ENCODE measurements at places on chromosomes 3 and 15.

GRCh38 chr15:41566121-41566885 is 7.3 kb downstream of the TYRO3 start:
- DNase-seq = no peak

DNA sequence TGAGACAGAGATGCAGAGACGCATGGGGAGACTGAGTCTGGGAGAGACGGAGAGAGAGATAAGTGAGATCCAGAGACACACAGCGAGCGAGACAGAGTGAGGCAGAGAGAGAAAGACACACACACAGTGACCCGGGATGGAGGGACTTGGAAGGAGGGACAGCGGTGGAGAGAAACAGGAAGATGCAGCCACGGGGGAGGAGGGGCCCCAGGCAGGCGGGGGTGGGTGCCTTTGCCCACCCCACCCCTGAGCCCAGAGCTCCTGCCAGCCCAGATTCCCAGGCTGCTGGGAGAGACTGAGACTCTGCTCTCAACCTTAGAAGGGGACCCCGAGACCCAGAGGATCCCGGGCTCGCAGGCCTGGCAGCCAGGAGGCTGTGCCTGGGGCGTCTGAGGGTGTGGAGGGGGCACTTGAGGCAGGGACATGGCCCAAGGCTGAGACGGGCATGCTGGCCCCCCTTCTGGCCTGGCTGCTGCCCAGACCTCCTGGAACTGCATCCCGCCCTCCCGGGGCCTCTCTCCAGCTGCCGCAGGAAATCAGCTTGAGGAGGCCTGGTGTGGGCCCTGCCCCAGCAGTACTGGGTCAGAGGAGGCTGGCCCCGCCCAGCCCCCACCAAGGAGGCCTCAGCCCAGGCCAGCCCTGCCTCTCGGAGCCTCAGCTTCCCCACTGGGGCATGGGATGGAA is 18.1 kb downstream of the H1-8 start:
- peak; percentile 84 for DNase-seq

DNA sequence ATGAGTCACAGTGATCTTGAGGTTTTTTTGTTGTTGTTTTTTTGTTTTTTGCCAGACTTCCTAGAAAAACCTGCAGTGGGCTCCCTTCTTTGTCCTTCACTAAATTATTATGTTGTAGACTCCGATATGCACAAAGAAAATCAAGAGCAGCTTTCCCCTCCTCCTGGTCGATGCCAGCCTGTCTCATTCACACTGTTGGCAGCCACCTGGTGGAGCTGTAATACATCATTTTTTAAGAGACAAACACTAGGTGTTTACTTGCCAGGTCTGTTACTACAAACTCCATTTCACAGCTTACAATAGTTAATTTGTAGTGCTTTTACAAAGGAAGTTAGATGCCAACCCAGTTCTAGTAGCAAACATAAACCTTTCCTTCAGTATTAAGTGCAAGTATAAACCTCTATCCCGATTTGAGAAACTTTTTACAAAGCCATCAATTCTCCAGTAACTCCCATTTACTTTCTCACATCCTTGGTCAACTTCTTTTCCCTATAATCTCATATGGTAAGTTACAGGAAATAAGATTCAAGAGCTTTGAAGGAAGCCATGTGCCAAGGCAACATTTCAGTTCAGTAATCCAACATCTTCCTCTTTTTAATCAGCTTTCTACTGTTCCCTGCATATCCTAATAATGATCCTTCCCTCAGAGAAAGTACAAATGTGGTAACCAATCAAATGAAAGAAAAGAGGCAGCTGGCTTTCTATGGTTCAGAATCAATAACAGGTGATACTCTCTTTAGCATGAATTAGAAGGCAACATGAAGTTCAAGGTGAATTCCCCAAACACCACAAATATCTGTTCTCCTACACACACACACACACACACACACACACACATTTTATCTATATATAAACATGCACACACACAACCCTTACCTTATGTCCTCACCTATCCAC is 14.0 kb downstream of the AAGAB start:
- no peak for DNase-seq

- no peak for DNase-seq
Measured at GRCh38 chr3:172669021-172669420, 41.8 kb downstream of the NCEH1 start.

DNA sequence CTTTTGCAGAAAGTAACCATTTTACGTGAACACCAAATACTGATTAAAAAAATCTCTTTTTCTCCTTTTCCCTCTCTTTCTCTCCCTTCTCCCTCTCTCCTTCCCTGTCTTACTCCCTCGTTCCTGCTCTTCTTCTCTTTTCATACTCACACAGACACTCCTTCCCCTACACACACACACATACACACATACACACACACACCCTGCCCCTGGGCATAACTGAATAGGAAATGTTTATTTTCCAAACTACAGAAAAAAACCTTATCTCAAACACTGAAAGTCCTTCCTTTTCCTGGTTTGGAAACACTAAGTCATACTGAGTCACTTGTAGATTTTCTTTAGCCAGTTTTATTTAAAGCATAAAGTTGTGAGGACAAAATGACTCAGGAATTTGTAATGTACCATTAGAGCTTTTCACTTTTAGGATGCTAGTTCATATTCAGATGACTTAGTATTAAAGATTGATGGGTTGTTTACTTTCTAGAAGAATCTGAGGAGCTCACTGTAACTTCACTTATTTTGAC is 62.4 kb downstream of the MBNL1 start:
- DNase-seq = no peak

DNA sequence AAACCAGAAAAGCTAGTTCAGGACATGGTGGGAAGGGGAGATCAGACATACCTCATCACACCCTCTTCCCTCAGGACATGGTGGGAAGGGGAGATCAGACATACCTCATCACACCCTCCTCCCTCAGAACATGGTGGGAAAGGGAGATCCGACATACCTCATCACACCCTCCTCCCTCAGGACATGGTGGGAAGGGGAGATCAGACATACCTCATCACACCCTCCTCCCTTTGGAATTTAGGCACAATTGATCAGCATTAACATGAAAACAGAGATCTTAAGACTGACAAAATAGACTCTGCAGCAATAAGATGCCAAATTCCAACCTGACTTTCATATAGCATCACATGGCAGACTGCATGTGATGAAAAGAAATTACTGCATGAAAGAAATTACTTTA is 412.7 kb upstream of the ZNF717 start:
- no peak for DNase-seq

DNA sequence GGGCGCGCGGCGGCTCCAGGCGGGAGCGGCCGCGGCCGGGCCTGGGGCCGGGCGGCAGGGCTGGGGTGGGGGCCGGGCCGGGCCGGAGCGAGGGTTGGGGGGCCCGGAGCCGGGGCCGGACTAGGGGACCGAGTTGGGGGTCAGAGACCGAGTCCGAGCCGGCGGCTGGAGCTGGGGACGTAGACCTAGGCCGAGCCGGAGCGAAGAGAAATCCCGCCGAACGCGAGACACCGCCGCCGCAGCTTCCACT is 37.3 kb downstream of the HMCES start:
- DNase-seq = no peak

DNA sequence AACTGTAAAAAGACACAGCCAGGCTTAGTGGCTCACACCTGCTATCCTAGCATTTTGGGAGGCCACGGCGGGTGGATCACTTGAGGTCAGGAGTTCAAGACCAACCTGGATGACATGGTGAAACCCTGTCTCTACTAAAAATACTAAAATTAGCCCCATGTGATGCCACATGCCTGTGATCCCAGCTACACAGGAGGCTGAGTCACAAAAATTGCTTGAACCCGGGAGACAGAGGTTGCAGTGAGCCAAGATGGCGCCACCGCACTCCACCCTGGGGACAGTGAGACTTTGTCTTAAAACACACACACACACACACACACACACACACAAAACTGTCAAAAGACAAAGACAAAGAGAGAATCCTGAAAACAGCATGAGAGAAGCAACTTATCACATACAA is 18.0 kb downstream of the SPCS1 start:
- no peak for DNase-seq

DNA sequence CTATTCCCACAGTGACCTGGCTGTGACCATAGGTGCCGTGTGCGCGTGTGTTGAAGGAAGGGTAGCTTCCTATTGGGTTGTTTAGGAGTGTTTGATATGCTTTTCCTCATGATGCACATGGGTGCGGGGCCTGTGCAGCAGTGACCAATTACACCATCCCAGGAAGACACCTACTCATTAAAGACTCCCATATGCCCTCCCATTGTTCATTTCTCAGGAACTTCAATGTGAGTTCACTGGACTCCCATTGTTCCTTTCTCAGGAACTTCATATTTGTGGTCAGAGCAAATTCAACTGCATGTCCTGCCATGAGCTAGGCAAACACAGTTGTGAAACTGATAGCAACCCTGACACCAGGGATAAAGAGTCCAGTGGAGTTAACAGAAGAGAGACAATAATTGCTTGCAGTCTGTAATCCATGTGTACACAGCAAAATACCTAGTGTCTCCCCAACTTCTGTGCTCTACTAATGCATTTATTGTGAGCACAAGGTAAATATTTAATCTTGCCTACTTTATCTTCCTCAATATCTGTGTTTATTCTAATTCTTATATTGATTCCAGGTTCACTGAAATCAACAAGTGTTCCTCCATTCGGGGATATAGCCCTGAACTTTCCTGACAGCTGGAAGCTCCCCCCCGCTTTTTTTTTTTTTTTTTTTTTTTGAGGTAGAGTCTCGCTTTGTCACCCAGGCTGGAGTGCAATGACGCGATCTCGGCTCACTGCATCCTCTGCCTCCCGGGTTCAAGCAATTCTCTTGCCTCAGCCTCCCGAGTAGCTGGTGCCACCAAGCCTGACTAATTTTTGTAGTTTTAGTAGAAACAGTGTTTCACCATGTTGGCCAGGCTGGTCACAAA is 57.5 kb upstream of the GCNT3 start:
- DNase-seq = no peak

DNA sequence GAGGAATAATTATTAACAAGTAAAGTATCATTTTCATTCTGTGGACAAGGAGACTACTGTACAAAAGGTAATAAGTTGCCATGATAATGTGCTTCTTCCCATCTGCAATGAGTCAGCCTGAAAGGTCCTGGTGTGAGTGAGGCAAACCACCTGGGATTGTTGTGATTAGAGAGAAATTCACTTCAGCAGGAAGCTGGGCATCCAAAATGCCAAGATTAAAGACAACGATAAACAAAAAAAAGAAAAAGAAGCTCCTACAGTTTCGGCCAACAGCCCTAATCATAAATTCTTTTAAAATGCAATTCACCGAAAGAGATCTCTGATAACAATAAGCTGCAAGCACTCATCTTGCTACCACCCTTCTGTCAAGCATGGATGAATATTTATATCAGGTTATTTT is 507.8 kb downstream of the TUSC7 start:
- no peak for DNase-seq

- no peak for DNase-seq
Measured at GRCh38 chr3:162998205-162998604, 1501.6 kb downstream of the OTOL1 start.

- DNase-seq = peak; percentile 75
Measured at GRCh38 chr3:52532838-52533622, 627 bp downstream of the NT5DC2 start.

DNA sequence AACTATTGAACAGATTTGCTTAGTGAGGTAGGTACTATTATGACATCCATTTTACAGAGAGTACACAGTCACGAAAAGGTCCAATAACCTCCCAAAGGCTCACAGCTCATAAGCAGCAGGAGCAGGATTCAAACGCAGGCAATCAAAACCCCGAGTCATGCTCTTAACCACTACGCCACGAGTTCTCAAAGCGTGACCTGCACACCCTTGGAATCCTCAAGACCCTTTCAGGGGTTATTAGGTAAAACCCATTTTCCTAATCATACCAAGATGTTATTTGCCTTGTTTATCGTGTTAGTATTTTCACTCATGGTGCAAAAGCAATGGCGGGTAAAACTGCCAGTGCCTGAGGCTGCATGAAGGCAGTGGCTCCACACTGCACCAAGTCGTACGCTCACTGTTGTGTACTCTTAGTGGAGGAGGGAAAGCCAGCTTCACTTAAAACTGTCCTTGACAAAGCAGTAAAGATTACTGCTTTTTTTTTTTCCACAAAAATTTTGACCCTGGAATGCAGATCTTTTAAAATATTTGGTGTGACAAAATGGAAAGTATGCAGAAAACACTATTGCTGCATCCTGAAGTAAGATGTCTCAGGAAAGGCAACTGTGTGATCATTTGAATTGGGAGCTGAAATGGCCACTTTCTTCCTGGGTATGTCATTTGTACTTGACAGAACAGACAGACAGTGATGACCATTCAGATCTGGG is 96.1 kb downstream of the IGF2BP2 start:
- DNase-seq = no peak

DNA sequence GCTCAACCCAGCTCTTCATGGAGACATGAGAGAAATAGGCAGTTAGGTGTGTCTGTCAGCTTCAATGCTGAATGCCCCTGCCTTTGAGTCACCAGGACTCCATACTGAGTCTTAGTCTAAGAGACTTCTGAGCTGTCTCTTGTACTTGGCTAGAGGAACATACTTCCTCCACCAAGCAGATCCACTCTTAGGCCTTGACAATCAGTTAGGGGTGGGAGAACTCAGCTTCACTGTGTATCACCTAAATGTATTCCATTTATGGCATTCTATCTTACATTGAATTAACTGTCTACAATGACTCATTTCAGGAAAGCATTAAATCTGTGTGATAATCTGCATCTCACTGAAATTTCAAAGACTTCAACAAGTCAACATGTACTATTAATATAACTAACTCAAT is 66.0 kb downstream of the STAC start:
- no peak for DNase-seq

DNA sequence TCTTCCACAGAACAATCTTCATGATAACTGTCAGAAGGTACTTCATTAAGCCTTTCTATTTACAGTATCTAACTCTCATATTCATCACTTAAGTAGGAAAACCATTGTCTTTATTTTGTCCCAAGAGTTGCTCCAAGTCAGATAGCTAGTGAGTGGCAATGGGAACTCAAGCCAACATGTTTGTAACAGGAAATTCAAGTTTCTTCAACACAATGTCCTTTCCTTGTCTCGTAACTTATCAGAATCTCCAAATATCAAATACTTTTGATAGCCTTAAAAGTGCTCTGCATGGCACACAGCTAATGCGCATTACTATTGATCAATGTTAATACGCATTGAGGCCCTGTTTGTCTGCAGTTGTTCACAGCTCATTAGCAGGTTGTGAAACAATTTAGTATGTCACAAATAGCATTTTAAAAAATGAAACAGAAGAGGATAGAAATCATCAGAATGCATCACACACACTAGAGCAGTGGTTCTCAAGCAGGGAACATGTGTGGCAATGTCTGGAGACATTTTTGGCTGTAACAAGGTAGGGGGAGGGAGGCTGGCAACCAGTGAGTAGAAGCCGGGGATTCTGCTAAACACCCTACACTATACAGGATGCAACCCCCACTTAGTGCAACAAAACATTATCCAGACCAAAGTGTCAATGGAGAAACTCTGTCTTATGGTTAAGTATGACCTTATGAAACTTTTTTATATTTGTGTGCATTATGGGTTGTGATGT is 27.5 kb downstream of the BTLA start:
- DNase-seq = no peak
